Central memory CD4-positive, alpha-beta T cell (primary cell): ENCODE measurements at places on chromosomes 12 and 14.

DNA sequence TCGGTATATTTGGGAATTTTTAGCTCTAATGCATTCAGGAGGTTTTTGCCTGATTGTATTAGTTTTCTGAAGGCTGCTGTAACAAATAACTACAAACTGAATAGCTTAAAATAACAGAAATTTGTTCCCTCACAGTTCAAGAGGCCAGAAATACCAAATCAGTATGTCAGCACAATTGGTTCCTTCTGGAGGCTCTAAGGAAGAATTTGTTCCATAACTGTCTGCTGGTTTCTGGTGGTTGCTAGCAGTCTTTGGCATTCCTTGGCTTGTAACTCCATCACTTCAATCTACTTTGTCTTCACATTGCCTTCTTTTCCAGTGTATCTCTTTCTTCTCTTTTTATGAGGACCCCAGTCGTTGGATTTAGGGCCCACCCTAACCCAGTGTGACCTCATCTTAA is 21.3 kb downstream of the TMTC3 start:
- no peak for DNase-seq

- no peak for DNase-seq
Measured at GRCh38 chr14:90293766-90294730, 37.7 kb downstream of the NRDE2 start.

GRCh38 chr12:28963554-28963953 is 185.5 kb upstream of the FAR2 start:
- no peak for DNase-seq

GRCh38 chr14:76196980-76197695 is 45.4 kb downstream of the GPATCH2L start:
- DNase-seq, result no peak

GRCh38 chr12:89320735-89321134 is 31.6 kb downstream of the DUSP6 start:
- DNase-seq, result no peak

GRCh38 chr12:124385219-124385969 is 90.5 kb downstream of the RFLNA start:
- no peak for DNase-seq

DNA sequence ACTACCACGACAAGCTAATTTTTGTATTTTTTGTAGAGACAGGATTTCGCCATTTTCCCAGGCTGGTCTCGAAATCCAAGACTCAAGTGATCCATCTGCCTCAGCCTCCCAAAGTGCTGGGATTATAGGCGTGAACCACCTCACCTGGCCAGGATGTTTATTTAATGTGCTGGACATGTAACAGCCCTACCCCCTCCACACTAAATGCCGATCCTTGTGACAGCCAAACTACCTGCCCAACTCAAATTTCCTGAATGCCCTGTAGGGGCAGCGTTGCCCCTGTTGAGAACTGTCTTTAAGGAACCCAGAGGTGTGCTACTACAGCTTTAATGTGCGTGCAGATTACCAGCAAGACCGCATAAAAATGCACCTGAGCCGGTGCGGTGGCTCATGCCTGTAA is 48.1 kb downstream of the KCNK13 start:
- no peak for DNase-seq

DNA sequence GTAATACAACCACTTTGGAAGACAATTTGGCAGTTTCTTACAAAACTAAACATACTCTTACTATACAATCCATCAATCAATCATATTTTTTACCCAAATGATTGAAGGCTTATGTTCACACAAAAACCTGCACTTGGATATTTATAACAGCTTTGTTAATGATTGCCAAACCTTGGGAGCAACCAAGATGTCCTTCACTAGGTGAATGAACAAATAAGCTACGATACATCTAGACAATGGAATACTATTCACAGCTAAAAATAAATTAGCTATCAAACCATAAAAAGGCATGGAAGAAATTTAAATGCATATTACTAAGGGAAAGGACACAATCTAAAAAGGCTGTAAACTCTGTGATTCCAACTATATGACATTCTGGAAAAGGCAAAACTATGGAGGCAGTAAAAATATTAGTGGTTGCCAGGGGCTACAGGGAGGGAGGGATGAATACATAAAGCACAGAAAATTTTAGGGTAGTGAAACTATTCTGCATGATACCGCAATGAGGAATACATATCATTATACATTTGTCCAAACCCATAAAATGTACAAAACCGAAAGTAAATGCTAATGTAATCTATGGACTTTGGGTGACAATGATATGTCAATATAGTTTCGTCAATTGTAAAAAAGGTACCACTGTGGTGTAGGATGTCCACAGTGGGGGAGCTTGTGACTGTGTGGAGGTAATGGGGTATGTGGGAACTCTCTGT is 70.5 kb downstream of the GPR65 start:
- no peak for DNase-seq

DNA sequence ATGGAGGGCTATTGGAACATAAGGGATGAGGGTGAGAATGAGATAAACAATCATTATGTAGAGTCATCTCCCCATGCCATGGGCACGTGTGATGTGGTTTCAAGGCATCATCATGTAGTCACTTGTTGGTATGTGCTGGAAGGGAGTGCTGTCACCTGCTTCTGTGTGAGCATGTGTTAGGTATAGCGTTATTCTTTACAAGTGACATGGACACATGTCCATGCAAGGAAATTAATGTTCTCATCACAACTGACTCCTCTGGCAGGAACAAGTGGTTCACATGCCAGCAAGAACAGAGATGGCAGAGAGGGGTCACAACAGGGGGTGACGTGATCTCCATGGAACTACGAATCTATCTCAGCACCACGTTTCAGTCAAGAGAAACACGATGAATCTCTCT is 815.8 kb downstream of the BCL11B start:
- DNase-seq, result no peak

- no peak for DNase-seq
Measured at GRCh38 chr12:31412292-31412801, 86.4 kb upstream of the SINHCAF start.

DNA sequence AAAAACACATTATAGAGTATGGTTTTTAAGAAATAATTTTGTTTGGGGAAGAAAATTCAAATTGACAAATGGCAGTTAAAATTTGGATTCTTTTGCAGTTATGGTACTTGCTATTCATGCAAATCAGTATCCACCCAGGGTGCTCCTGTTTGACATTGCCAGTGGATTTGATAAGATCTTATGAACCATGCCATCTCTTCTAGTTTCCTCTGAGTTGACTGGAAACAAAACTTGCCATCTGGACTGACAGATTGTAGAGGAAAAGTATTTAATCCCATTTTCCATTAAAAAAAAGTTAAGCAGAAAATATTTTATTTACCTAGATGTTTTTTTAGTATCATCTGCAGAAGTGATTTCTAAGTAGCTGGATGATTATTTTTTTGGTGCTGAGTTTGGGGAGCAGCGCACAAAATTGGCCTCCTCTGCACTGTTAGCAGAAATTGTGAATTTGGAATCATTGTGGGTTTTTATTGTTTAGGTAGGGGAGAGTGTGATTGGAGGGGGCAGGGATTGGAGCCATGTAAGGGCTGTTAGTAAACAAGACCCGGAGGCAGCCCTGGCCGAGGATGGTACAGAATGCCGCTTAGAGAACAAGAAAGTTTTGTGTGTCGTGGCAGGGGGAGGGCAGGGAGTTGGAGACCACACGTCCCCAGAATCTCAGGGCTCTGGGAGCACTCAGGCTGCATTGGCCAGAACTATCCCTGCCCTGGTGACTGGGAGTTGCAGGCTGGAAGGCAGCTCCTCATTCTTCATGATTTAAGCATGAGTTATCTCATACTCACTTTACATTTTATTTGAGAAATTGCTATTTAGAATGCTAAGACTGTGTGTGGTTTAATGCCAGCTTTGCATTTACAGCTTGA is 56.6 kb downstream of the WDR20 start:
- DNase-seq, result no peak

DNA sequence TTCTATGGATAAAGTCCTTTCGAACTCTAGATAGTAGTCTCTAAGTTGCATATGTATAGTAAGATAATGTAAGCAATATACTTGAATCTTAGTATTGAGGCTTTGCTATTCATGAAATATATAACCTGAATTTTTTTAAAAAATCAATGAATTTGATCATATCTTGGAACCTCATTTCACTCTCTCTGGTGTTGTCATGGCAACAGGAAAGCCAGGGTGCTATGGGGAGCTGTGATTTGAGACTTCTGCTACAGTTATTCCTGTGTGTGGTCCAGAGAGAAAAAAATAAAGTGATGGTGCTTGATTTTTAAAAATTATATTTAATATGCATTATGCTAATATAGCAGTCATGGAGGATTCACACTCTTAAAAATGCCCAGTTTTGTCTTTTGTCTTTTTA is 508.0 kb downstream of the SNAPC1 start:
- DNase-seq, result no peak

DNA sequence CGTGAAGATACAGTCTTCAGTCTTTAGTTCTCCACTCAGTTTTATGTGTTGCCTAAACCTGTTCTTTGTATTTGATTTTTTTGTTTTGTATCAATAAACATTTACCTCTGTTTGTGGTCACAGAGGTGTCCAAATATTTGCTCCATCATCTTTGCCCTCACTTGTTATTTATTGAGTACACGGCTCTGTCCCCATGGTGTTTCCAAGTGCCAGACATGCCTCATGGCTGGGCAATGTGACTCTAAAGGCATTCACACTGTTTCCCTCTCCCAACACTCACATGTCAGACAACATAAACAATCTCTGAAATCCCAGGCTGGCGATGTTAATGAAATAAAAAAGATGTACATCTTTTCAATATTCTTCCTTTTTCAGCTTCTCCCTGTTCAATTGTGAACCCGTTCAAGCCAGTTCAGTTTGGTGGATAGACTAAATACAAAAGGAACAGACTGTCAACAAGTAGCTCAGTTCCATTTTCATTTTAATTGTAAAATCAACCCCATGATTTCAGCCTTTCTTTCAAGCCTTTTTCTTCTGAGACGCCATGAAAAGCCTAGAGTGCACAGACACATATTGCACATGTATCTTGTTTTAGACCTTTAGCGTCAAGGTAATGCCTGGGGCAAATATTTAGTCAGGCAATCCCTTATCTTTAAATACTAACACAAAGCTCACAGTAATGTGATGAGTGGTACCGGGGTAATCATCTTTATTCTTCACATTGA is 680.7 kb downstream of the GALC start:
- DNase-seq, result no peak

DNA sequence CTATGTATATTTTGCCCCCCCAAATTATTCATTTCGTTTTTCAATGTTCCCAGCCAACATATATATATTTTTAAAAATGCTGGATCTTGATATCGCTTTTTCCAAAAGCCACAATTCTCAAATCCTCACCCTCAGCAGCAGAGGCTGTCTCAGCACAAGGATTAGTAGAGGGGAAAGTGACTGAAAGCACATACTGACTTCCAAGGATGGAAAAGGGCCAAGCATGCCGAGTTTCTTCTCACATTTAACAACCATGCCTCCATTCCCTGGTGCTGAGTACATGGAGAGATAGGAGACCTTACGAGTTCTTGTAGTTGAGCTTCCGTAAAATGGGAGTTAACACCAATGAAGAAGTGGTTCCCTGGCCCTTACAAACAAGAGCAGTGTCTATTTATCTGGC is 403.4 kb upstream of the DCN start:
- DNase-seq, result no peak

- DNase-seq, result no peak
Measured at GRCh38 chr14:61535458-61535857, 159.9 kb upstream of the HIF1A start.

GRCh38 chr12:96948782-96949181 is 41.7 kb downstream of the NEDD1 start:
- no peak for DNase-seq

GRCh38 chr14:51908086-51908485 is 47.7 kb downstream of the GNG2 start:
- no peak for DNase-seq

- no peak for DNase-seq
Measured at GRCh38 chr14:105817971-105818711, 291.8 kb downstream of the TMEM121 start.

DNA sequence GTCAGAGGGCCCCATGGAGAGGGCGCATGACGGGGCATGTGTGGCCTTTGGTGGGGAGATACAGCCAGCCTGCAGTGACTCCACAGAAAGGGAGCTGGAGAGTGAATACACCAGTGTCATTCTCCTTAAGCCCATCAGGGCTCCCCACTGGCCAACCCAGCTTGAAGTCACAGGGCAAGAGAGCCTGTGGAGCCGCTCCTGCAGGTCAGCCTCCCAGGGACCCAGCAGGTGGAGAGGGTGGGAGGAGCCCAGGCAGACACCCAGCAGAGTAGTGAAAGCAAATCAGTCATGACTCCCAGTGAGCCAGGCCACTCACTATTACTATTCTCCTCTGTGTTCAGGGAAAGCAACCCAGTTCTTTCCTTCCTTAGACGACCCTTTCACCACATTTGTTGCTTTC is 110.0 kb upstream of the CPM start:
- no peak for DNase-seq

DNA sequence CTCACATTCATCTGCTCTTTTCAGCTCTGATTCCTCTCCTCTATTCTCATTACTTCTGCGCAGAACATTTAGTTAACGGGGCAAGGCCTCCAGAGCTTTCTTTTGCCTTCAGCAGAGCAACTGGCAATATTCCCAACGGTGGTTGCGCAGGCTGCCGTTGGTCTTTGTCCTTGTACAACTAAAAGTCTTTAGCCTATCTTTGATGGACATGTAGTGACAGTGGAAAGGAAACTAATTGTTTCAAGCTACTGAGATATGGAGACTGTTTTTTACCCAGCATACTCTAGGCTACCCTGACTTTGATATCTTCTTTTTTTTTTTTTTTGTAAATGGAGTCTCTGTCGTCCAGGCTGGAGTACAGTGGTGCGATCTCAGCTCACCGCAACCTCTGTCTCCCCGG is 12.6 kb downstream of the R3HDM2 start:
- no peak for DNase-seq

- DNase-seq, result no peak
Measured at GRCh38 chr12:51941011-51941581, 10.4 kb upstream of the ACVR1B start.

- DNase-seq, result no peak
Measured at GRCh38 chr12:130762319-130762675, 46.2 kb upstream of the RIMBP2 start.

DNA sequence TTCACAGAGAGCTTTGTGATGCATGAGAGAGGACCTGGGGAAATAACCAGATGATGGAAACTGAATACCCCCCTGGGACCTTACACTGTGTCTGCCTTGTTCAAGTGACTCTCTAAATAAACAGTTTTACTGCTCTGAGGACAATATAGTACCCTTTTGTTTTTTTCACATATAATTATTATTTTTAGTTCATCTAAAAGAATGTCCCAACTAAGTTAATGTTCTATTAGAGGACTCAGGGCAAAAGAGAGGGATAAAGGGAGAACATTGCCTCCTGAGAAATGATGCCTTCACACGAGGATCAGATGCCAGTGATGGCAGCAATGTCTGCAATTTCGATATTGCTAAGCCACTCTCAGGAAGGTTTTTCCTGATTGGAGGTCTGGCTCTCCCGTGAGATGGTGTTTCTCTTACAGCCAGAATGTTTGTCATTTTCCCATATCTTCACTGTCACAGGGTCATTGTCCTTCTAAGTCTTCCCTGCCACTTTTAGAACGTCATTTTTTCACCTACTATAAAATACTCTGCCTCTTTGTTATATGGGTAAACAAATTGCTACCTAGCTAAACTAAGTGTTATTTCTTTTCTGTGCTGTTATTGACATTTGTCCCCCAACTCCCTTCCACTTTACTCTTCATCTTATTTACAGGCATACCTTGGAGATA is 201.6 kb downstream of the RAD51B start:
- no peak for DNase-seq
